ENCODE measurements at places on chromosomes 2 and 18.

GRCh38 chr2:189287363-189287762, 107.8 kb upstream of the COL5A2 start:
- no peak for DNase-seq

DNA sequence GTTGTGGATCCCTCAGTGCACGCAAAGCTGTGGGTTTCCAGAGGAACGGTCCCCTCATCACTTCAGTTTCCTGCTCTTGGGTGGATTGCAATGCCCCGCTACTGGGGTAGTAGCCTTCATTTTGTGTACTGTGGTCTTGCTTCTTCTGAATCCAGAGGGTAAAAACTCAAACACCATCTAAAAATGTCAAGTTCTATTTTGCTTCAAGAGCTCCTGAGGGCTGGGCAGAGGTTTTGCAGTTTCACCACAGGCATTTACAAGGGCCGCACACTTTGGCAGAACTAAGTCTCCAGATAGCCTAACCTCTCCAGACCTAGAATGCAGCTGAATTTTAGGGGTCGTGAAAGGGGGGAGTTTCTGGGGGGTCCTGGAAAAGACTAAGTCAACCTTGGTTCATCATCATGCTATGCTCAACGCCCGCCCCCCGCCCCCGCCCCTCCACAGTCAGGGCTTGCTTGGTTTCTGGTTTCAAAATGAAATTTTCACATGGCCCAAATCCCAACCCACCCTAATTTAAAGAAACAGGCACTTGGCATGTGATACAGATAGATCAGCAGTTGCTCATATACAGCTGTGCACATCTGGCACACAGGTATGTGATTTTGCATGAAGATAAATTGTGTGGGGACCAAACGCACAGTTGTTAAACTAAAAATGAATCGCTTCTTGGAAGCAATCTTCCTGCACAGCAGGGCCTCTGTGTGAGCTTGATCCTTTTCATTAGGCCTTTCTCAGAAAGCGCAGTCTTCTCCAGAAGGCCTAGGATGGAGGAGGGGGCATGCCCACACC, 329.6 kb downstream of the OSR1 start:
- no peak for DNase-seq

GRCh38 chr2:241123816-241124536, 21.9 kb upstream of the MTERF4 start:
- no peak for DNase-seq

DNA sequence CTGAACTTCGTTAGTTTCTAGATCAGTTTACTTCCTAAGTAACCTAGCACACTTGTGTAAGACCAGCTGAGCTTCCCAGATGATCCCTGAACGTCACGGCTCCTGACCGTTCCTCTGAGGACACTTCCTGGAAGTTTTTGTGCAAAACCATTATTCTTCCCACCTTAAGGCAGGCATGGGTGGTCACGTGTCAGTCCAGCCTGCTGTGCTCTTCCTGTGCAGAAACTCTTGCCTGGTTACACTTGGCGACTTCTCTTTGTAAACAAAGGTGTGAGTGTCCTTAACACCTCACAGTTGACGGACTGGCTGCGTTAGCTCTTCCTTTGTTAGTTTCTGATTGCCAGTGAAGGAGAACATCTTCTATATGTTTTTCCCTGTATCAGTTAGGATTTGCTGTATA, 118.3 kb downstream of the SH3RF3 start:
- DNase-seq, result no peak

GRCh38 chr2:169965495-169965894, 138.2 kb downstream of the UBR3 start:
- DNase-seq, result no peak

GRCh38 chr2:5592916-5593315, 99.3 kb upstream of the SOX11 start:
- no peak for DNase-seq

DNA sequence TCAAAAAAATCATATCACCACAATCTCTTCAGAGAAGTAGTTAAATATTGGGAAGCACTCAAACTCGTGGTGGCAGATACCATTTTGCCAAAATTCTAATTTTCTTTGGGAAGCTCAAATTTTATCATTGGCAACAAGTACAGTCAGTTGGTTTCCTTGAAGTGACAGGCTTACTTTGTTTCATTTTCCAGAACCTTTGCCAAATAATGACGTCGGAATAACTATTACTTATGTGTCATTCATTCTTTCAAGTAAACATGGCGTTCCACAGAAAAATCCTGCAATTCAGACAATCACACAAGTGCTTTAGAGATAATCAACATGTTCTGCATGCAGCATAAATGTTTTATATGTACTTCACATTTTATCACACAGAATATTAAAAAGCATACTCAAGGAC, 5.4 kb downstream of the TTLL4 start:
- no peak for DNase-seq

GRCh38 chr18:48656582-48656981, 117.8 kb downstream of the CTIF start:
- DNase-seq, result no peak

DNA sequence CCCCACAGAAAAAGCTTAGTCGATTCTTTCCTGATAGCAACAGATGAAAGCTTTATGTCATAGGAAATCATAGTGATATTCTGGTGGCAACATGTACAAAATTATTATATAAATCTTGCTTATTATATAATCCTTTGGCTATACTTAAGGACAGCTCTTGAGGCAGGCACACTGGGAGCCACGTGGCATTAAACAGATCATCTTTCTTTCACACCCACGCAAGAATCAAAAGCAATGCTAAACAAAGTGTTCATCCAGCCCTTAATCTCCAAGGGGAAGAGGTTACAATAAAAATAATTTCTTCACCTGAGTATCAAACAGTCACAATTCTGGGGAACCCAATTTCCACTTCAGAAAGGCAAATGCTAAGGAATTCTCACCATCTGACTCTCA, 57.8 kb downstream of the CYB5A start:
- no peak for DNase-seq

Data from stimulated activated CD4-positive, alpha-beta T cell treated with anti-CD3 and anti-CD28 coated beads, Interleukin-12 subunit alpha, Interleukin-12 subunit beta, amount 100 ng/mL, for 48 hours (primary cell).